Activated CD4-positive, alpha-beta T cell treated with anti-CD3 and anti-CD28 coated beads, Interleukin-10, Interleukin-2, amounts not matched to agents 100 ng/mL and 50 ng/mL, durations not matched to agents 16 hours and 8 hours (primary cell): ENCODE measurements at places on chromosomes 12 and 14.

DNA sequence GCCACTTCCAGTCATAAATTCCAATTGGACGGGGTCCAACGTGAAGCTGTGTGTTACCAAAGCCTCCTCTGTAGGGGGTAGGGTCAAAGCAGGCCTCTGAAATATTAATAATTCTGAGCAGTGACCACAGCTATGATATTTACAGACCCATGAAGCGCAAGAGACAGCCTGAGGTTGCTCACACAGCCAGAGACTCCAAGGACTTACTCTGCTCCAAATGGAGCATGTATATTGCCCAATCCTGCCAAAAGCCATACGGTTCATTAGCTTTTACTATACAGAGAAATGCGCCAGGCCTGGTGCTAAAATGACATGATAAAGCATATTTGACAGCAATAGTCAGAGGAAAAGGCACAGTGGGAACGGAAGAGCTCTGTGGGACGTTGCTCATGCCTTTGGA, 151.3 kb downstream of the PAH start:
- DNase-seq, result no peak

DNA sequence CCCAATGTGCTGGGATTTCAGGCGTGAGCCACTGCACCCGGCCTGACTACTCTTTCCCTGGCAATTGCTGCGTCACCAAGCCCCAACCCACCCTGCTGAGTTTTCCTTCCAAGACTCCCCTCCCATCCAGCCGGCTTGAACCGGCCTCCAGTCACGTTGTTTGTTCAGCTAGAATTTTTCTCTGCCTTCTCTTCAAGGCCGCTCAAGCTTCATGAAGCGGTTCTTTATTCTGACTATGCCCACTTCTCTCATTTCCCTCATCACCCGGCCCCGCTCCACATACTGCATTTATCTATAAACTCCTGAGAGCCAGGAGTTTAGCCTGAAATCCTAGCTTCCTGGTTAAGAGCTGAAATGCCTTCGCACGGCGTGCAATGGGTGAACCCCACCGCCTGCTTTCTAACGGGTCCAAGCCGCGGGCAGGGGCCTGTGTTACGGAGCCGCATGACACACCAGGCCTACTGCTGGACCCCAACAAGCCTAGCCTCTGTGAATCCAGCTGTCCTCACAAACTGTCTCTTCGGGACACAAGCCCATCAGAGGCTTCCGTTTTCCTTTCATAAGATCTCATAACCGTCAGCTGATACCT, 999 bp upstream of the DCAF4 start:
- DNase-seq, result no peak

GRCh38 chr14:79608446-79608845, 602.9 kb downstream of the DIO2 start:
- no peak for DNase-seq

- peak; percentile 65 for DNase-seq
Observed at GRCh38 chr12:127293507-127294310, 973.3 kb upstream of the TMEM132C start.

DNA sequence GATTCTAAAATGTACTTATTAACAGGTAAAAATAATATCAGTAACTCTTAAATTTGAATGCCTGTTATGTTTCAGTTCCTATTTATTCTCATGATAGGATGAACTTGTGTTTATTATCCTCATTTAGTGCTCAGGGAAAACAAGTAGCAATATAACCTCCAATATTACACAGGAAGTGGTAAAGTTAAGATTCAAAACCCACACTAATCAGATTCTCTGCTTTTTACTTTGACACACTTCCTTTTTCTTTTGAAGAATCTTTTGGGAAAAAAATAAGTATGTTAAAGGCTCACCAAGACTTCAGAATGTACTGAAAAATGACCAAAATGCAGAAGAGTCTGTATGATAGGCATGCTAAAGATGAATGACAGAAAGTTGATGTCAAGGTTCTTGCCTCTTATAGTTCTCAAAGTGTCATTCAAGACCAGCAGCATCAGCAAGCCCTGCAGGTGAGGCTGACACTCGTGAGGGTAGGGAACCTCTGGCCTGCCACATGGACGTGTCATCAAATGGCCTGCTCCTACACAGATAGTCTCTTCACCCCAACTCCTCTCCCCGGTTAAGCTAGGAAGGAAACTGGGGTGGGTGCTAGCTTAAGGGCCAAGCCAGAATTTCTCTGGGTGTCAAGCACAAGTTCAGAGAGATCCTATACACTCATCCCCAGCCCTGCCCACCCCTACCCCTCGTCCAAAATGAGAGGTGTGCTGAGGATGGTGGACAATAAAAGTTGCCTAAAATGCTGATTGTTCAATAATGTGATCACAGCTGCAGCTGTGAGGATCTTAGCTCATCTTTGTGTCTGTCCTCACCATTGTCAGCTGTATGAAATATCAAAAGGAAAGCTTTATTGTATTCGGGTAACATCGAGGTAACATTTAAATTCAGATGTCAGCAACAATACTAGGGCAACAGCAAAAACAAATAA, 6.3 kb downstream of the TBPL2 start:
- DNase-seq, result peak; percentile 2

- DNase-seq, result no peak
Observed at GRCh38 chr14:62886461-62886860, 158.8 kb downstream of the KCNH5 start.

DNA sequence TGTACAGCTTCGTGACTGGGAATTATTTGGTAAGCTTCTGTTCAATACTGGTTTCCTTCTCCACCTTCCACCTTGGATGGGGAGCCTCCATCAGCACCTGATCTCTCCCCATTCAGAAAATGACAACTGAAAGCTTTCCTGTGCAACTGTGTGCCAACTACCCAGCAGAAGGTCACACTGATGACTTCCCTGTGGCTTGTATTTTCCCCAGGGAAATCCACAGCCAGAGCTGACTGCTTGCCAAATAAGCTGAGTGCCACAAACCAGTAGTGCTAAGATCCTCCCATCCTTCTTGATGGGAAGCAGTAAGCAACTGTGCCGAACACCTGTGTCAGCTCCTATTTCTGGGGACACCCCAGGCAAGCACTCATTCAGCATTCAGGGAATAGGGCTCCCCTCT, 257.2 kb upstream of the SOX5 start:
- DNase-seq, result no peak

GRCh38 chr12:96419576-96420276, 19.5 kb upstream of the CDK17 start:
- peak; percentile 63 for DNase-seq

DNA sequence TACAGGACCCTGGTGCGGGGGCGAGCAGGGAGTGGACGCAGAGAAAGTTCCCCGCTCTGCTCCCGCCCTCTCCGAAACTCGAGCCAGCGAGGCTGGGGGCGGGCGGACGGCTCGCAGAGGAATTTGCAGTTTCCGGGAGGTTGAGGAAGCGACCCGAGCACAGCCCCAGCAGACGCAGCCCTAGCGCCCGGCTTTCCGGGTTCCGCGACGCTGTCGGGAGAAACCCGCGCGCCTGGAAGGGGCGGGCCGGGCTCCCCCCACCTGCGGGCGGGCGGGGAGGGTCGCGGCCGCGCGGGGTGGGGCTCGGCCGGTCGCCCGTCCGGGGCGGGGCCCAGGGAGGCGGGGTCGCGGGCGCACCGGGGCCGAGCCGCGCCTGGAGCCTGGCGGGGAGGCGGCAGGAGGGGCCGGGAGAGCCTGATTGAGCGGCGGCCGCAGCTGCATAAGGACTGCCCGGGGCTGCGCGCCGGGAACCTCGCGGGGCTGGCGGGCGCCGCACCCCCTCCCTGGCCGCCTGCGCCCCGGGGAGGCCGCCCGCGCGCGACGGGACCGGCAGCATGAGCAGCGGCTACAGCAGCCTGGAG, at the start of gene RASSF3:
RASSF3 (plus strand) TSS at position 417 of the 581 bp plus-strand sequence; CDS start at position 555, 138 bp downstream.
- DNase-seq, result peak; percentile 90

DNA sequence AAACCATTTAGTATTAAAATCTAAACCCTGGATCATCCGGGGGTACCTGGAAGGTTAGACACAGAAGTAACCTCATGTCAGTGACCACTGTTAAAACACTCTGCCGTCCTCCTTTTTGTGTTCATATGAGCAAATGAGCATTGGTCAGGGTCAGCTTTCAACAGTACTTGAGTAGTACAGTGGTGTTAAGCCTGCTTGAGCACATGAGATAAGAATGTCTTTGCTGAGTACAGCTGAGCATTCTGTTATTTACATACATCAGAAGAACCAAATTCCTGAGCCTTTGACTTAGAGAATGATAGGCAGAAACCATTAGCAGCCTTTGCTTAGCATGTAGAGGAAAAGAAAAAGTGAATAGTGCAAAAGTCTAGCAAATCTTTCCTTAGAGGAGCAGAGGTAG, 38.6 kb upstream of the LRTM2 start:
- DNase-seq, result no peak

GRCh38 chr14:24395609-24396582, 2.9 kb upstream of the NYNRIN start:
- no peak for DNase-seq

GRCh38 chr14:57999471-57999870, 133.6 kb upstream of the SLC35F4 start:
- no peak for DNase-seq
